Smooth muscle cell of bladder (primary cell): ENCODE measurements at places on chromosomes 6 and 20. TPM values are rescaled to one million over a fixed set of nuclear protein-coding genes. Genes with fewer than 3 reads are reported as not detected.

The RAE1 gene
- 18.5 and 25.2 TPM in 2 replicates for total RNA-seq

The TP53TG5 gene
- under 0.01 TPM in 1 of 2 replicates, not detected in the other for total RNA-seq

The RUNX2 gene
- total RNA-seq: 1.8 and 2.0 TPM in 2 replicates

The GJA10 gene
- not detected in 2 replicates for total RNA-seq

The BMP2 gene
- 7.6 and 8.8 TPM in 2 replicates for total RNA-seq

The ZSCAN16 gene
- 1.8 and 2.8 TPM in 2 replicates for total RNA-seq

The TAP1 gene
- total RNA-seq: 37.1 and 41.5 TPM in 2 replicates
